ENCODE measurements at places on chromosomes 4 and X.

GRCh38 chr4:165458471-165458870, 79.7 kb downstream of the CPE start:
- no peak for DNase-seq

GRCh38 chr4:56253666-56254305, 133.5 kb downstream of the AASDH start:
- DNase-seq: no peak

DNA sequence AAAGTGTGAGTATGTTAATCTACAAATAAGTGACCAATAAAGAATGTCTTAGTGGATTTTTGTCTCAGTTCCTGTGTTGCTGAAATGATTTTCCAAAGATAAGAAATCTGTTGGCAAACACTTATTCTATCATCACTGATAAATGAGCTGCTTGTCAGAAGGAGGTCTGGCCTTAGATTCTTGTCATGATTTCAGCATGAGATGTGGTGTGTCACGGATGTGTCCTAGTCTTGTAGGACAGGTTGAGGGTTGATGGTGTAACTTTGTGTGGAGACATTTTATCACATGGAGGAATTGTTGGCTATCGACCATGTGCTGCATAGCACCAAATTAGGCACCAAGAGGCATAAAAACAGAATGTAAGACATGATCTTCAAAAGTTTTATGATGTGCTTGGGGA, 31.8 kb upstream of the LIMCH1 start:
- DNase-seq: no peak

DNA sequence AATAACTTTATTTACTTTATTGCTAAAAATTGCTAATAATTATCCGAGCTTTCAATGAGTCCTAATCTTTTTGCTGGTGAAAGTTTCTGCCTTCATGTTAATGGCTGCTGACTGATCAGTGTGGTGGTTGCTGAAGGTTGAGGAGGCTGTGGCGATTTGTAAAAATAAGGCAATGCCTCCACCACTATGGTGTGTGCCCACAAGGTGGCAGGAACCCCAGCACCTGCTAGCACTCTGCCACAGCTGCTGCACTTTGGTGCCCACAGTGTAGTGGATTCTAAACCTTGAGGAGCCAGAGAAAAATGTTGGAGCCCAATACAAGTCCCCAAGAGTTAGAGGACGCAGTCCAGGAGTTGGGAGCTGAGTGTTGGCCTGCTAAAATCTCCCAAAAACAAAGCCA, 1237.1 kb downstream of the PCDH19 start:
- DNase-seq: no peak

DNA sequence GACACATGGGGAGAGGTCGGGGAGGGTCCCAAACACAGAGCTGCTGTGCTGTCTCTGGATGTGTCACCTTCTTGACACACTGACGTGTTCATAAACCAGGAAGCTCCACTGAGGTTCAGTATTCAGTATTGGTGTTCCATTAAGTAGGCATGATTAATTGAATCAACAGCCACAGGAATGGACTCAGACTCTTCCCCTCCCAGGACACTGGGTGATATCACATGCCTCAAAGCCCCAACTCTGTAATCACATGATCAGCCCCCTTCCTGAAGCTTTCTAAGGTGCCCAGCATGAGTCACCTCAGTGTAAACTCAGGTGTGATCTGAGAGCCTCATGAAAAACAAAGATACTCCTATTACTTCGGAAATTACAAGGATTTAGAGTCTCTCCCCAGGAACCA, 21.1 kb upstream of the HNRNPD start:
- DNase-seq: no peak

GRCh38 chrX:150037041-150037440, 98.8 kb upstream of the EOLA2 start:
- no peak for DNase-seq

DNA sequence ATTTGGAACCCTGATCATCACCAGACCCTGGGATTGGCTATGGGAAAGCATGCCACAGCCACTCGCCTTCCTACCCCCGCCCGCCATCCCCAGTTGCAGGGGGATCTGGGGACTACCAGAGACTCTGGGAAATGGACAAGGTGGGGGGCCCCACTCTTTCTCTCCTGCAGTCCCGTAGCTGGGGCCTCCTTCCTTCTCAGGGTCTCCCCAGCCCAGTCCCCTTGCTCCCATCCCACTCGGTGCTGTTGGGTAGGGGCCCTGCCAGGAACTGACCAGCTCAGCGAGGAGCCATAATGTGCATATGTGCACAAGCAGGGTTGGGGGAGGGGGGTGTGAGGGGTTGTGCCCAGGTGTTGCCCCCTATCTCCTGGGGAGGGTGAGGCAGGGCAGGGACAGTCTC, 3.4 kb upstream of the USP11 start:
- DNase-seq: no peak

DNA sequence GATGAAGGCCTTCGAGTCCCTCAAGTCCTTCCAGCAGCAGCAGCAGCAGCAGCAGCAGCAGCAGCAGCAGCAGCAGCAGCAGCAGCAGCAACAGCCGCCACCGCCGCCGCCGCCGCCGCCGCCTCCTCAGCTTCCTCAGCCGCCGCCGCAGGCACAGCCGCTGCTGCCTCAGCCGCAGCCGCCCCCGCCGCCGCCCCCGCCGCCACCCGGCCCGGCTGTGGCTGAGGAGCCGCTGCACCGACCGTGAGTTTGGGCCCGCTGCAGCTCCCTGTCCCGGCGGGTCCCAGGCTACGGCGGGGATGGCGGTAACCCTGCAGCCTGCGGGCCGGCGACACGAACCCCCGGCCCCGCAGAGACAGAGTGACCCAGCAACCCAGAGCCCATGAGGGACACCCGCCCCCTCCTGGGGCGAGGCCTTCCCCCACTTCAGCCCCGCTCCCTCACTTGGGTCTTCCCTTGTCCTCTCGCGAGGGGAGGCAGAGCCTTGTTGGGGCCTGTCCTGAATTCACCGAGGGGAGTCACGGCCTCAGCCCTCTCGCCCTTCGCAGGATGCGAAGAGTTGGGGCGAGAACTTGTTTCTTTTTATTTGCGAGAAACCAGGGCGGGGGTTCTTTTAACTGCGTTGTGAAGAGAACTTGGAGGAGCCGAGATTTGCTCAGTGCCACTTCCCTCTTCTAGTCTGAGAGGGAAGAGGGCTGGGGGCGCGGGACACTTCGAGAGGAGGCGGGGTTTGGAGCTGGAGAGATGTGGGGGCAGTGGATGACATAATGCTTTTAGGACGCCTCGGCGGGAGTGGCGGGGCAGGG, 568 bp downstream of the HTT start:
- DNase-seq: peak; percentile 44

DNA sequence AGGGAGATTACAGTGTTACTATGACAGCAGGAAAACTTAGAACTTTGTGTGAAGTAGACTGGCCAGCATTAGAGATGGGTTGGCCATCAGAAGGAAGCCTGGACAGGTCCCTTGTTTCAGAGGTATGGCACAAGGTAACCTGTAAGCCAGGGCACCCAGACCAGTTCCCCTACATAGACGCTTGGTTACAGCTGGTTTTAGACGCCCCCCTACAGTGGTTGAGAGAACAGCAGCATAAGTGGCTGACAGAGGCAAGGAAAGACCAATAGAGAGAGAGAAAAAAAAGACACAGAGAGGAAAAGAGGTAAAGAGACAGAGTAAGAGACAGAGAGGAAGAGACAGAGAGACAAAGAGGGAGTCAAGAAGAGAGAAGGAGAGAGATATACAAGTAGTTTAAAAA, 144.5 kb downstream of the GC start:
- DNase-seq: no peak

GRCh38 chrX:16524316-16524715, 125.6 kb upstream of the S100G start:
- DNase-seq: no peak

GRCh38 chr4:5746250-5746649, 35.2 kb downstream of the EVC start:
- DNase-seq: no peak

- DNase-seq: no peak
Measured at GRCh38 chr4:152306541-152306940, 229.4 kb downstream of the FBXW7 start.

DNA sequence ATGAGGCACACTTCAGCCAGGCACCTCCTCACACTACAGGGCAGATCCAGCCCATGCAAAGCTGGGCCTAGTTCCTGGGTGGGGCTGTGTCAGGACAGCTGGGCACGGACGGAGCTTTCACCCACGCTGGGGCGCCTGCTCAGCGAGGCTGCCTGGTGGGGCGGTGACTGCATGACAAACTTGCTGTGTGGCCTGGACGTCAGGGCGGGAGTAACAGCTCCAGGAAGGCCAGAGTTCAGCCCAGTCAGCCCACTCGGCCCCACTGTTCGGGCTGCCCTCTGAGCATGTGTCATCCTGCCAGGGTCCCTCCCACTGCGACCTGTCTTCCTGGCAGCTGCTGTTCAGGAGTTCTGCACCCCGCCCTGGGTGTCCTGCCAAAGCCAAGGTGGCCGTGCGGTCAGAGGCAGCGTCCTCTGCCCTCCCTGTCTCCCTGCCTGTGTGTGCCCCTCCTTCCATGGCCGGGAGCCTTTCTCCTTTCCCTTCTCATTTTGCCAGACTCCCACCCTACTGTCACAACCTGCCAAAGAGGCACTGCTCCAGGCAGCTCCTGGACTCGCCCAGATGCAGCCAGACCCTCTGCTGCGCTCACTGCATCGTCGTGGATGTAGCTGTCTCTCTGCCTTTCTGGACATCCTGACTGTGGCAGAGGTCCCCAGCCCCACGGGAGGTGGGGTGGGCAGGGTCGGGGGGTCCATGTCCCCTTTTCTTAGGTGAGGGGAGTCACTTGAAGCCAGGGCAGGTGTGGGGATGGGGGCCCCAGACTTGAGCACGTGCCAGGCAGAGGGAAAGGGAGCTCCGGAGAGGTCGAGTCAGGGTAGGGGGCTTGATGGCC, 33.0 kb upstream of the KIAA0232 start:
- no peak for DNase-seq

DNA sequence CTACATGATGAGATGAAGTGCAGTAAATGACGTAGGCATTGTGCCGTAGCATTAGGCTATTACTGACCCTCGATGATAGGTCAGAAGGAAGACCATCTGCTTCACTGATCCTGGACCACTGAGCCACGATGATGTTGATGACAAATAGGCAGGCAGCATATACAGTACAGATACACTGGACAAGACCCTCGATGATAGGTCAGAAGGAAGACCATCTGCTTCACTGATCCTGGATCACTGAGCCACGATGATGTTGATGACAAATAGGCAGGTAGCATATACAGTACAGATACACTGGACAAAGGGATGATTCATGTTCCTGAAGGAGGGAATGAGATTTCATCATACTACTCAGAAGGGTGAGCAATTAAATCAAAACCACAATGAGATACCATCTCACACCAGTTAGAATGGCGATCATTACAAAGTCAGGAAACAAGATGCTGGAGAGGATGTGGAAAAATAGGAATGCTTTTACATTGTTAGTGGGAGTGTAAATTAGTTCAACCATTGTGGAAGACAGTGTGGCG, 50.9 kb downstream of the BEND4 start:
- no peak for DNase-seq

GRCh38 chr4:13597141-13597540, 30.4 kb downstream of the BOD1L1 start:
- no peak for DNase-seq

GRCh38 chr4:5142726-5143125, 91.4 kb downstream of the STK32B start:
- DNase-seq: no peak

DNA sequence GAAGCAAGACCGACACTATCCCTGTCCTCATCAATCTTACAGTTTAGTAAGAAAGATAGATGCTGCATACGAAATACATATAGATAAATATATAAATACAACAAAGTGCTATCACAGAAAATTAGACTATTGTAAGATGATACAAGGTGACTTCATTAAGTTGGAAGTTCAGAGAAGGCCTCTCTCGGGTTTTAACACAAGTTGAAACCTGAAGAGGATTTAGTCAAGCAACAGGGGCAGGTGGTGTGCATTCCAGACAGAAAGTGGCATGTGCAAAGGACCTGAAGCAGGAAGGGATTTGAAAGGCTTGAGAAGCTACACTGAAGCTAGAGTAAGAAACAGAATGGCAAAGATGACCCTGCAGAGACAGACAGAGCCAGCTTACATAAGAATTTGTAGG, 36.5 kb downstream of the USP46 start:
- no peak for DNase-seq

- no peak for DNase-seq
Measured at GRCh38 chr4:53906606-53907190, 157.7 kb downstream of the CHIC2 start.

GRCh38 chr4:108166441-108167315, 2.1 kb downstream of the LEF1 start:
- peak; percentile 67 for DNase-seq

DNA sequence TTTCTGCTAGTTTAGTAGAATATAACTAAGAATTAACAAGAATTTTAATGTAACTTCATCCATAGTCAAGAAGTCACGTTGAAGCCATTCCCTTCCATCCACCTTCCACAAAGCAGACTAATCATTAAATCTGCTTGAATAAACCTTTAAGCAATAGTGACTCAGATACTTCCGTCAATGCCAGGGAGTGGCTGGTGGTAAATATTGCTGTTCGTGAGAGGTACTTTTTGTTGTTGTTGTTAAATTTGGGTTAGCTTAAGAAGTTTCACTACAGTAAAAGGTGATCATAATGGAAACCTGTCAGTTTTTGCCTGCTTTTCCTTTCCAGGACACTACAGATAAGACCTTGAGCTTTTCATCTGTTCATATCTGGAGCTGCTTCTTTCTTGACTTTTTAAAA, 316.3 kb downstream of the TMA16 start:
- DNase-seq: no peak

DNA sequence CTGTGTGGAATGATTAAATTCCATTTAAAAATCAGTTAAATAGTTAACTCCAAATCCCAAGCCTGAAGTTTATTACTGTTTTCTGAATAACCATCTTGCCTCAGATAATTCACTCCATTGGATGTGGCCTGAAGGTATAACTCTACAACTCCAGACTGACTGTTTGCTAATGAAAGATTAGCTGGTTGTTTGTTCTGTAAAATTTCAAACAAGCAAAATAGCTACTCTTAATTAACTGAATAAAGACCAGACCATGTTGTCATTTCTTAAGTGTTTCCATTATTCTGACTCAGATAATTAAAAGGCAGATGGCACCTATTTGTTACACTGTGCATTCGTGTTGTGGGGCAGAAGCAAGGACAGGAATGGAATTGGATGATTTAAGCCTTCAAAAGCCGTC, 78.5 kb upstream of the DDIT4L start:
- no peak for DNase-seq

GRCh38 chrX:23662187-23662586, 5.1 kb upstream of the PRDX4 start:
- DNase-seq: no peak

Measured in activated CD8-positive, alpha-beta memory T cell treated with anti-CD3 and anti-CD28 coated beads, Interleukin-2, amount 50 U/mL, for 4 hours (primary cell).